ENCODE measurements at places on chromosomes 13 and 19.
A peak's percentile ranks its signal among the peaks of the same experiment; 100 is the strongest.

- no peak for DNase-seq
Measured at GRCh38 chr19:14059652-14060155, 2.2 kb downstream of the PALM3 start.

GRCh38 chr13:83423861-83424260 lies 458.4 kb downstream of the SLITRK1 start:
- DNase-seq, result no peak

DNA sequence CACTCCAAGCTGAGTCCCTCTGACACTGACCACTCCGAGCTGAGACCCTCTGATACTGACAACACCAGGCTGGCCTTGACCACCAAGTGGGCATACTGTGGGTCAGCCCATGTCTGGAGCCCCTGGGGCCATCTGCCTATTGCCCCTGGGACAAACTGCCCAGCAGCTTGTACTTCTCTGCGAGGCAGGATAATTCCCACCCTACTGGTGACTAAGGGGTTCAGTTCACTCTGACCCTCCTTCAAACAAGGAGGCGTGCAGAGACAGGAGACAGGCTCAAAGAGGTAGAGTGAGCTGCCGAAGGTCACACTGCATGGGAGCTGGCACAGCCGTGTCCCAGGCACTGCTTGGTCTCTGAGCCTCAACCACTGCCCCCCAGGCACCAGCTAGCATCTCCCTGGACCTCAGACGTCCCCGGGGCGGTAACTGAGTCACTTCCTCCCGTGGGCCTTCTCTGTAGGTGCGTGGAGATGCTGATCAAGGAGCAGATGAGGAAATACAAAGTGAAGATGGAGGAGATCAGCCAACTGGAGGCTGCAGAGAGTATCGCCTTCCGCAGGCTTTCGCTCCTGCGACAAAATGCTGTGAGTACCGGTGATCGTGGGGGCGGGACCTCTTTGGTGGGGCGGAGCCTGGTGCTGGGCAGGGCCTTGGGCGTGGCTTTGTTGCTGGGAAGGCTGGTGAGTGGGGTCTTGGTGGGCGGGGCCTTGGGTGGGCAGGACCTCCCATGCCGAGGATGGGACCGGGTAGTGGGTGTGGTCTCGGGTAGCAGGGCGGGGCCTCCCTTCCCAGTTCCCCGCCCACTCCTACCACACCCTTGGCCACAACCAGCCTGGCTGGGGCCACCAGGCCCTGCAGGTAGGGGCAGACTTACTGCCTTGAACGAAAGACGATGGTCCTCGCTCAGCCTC lies 5.8 kb upstream of the USE1 start:
- DNase-seq, result no peak

DNA sequence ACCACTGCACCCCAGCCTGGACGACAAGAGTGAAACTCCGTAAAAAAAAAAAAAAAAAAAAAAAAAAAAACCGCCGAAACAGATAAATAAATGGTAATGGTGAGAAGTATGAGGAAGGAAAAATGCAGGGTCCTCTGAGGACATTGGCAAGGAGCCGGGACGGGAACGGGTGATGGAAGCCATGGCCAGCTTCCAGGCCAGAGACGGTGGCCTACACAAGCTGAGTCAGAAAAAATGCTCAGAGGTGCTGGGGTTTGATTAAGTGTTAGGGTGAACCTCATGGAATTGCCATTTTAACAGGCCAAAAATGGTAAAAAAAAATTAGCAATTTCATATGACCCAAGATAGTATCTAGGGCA lies 866 bp upstream of the ZSWIM4 start:
- DNase-seq, result no peak

GRCh38 chr19:48230555-48231129 lies 25.1 kb downstream of the CARD8 start:
- no peak for DNase-seq

GRCh38 chr19:3798137-3798536 lies 12.0 kb upstream of the MATK start:
- no peak for DNase-seq

- DNase-seq, result no peak
Measured at GRCh38 chr13:55815458-55816033, 1325.2 kb upstream of the PRR20A start.

- DNase-seq, result no peak
Measured at GRCh38 chr13:50576156-50576555, 267.3 kb downstream of the DLEU7 start.

DNA sequence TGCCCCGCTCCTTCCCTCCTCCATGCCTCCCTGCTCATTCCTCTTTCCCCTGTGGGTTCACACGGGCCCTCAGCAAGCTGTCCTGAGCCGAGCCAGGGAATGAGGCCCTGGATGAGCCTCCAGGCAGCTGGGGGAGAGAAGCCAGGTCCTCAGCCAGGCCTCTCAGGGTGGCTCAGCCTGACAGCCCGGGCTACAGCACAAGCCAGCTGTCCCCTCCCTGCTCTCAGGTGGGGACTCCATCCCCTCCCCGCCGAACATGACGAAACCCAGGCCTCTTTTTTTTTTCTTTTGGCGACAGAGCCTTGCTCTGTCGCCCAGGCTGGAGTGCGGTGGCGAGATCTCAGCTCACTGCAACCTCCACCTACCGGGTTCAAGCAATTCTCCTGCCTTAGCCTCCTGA lies 40.0 kb upstream of the MATK start:
- no peak for DNase-seq

- DNase-seq, result no peak
Measured at GRCh38 chr19:4957981-4958380, 10.9 kb upstream of the KDM4B start.

DNA sequence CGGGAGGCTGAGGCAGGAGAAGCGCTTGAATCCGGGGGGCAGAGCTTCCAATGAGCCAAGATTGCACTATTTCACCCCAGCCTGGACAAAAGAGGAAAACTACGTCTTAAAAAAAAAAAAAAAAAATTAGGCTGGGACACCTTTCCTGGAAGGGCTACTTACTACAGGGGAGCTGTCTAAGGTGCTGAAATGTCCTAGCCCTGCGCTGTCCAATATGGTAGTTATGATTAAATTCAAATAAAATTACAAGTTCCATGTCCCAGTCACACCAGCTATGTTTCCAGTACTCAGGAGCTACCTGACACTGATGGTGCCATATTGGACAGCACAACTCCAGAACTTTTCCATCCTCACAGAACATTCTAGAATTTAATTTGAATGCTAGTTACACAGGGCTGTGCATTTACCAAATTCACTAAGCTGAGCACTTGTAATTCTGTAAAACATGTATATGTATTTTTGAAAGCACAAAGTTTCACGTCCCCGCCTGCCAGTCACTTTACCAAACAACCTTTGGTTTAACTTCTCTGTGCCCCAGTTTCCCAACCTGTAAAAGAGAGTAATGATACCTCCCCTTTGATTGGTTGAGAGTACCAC lies 9.2 kb upstream of the ZSCAN22 start:
- DNase-seq, result no peak

GRCh38 chr13:113758651-113759524 lies at the start of gene TMEM255B:
Gene TMEM255B, plus strand, starts transcription at chr13:113759226. Its CDS starts 44 bp downstream, at chr13:113759270.
- DNase-seq, result peak; percentile 41

DNA sequence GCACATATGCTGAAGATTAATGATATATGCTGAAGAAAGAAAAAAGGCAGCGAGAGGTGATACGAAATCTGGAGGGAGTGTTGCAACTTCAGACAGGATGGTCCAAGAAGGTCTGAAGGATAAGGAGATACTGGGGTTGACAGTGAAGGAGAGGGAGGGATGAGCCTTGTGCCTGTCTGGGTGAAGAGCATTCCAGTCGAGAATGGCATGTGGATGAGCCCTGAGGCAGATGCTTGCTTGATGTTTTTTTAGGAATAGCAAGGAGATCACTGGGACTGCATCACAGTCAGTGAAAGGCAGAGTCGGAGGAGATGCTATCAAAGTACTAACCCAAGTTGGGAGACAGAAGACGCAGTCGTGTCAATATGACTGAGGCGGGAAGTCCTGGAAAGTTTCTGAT lies 13.3 kb upstream of the LAIR2 start:
- DNase-seq, result no peak

GRCh38 chr13:26051657-26052311 lies at the start of gene SHISA2:
Gene SHISA2, minus strand, starts transcription at chr13:26052016. Its CDS starts 1,041 bp downstream, at chr13:26050975.
- no peak for DNase-seq

GRCh38 chr13:100349594-100349993 lies 239.0 kb downstream of the GGACT start:
- DNase-seq, result no peak

- no peak for DNase-seq
Measured at GRCh38 chr19:13098277-13099072, 4.2 kb downstream of the LYL1 start.

DNA sequence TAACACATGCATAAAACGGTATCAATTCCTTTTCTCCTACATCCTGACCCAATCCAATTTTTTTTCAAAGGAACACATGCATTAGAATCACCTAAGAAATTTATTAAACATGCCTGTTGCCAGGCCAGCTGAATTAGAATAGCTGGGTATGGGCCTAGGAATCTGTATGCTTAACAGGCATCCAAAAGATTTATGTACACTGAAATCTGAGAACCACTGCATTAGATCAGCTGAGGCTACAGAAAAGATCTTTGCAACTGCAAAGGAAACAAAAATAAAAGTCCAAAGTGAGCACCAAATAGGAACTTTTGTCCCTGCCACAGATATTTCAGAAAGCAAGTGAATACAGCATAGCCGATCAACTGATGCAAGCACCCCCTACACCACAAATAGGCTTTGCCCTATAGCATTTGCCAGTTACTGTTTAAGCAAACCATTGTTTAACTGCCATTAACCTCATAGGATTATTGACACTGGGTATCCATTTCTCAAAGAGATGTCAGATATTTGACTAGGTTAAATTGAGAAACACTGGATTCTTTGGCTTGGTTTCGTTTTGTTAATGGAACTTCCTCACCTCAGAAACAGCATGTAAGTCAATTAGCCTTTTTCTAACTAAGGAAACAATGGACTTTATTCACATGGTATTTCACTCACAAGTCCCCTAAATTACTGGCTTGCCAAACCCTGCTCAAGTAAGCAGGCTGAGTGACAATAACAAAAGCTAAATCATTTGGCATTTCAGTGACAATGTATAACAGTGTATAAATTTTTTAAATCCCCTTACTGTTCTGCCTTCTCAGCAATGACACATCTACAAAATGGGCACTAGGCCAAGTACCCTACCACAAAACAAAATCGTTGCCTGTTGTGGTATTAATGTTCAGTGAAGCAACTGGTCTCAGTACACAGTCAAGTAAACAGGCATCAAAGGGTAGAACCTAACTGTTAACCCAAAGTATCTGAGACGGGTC lies 67.8 kb downstream of the SUCLA2 start:
- DNase-seq, result no peak

GRCh38 chr19:4060621-4061177 lies 6.0 kb downstream of the ZBTB7A start:
- DNase-seq, result no peak

DNA sequence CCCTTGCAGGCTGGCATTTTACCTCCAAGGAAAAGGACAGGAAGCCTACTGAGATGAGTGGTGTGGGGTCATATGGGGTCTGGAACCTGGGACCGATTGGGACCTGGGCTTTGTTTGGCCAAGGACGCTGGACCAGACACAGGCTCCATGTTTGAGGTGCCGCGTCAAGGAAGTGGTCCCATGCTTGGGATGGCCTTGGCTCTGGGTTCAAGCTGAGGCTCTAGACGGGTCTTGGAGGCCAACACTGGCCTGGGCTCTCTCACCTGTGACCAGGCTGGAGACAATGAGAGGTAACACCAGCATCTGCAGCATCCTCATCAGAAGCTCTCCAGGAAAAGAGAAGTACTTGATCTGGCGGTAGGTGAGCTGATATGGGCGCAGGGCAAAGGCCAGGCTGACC lies 8.2 kb downstream of the SLC1A6 start:
- no peak for DNase-seq

DNA sequence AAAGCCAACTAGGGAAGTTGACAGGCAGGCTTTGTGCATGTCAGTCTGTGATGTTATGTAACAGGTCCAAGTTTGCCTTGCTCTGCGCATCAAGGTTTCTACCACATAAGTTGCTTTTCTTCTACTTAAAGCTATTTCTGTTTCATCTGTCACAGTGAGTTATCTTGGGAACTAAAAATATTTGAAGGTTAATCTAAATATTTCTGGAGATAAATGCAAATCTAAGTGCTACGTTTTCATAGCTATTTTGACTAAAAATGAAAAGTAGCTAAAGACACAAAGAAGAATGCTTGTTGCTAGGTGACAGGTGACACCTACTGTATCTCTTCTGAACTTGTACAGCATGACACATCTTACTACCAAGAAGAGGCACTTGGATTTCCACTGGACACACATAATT lies 135.6 kb downstream of the KLF12 start:
- no peak for DNase-seq

DNA sequence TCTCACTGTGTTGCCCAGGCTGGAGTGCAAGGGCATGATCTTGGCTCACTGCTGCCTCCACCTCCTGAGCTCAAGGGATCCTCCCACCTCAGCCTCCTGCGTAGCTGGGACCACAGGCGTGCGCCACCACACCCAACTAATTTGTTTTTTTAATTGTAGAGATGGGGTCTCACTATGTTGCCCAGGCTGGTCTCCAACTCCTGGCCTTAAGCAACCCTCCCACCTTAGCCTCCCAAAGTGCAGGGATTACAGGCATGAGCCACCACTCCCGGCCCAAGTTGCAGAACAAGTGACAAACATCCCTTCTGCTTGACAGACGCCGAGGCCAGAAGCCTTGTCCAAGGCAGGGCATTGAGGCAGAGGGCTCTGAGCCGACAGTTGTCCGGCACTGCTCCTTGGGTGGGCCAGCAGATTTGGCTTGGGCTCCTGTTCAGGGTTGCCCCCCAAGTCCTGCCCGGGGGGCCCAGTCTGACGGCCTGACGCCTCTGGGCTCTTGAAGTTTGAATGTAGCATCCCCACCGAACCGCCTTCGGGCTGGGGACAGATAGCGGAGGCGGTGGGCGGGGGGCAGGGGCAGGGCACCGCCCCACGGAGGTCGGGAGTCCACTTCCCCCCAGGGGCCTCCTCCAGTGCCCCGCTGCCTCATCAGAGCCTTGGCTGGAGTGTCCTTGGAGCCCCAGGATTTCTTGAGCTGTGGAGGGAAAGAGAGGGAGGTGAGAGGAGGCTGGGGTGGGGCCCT lies 5.7 kb upstream of the SPACA4 start:
- no peak for DNase-seq

DNA sequence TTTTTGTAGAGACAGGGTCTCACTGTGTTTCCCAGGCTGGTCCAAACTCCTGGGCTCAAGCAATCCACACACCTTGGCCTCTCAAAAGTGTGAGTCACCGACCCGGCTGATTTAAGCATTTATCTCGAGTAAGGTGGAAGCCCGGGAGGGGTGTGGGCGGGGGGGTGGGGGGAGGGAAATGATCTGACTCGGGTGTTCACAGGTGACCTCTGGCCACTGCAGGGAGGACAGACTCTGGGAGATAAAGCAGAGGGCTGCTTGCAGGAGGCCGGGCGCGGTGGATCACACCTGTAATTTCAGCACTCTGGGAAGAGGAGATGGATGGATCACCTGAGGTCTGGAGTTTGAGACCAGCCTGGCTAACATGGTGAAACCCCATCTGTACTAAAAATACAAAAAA lies 7.9 kb downstream of the DENND1C start:
- DNase-seq, result no peak

DNA sequence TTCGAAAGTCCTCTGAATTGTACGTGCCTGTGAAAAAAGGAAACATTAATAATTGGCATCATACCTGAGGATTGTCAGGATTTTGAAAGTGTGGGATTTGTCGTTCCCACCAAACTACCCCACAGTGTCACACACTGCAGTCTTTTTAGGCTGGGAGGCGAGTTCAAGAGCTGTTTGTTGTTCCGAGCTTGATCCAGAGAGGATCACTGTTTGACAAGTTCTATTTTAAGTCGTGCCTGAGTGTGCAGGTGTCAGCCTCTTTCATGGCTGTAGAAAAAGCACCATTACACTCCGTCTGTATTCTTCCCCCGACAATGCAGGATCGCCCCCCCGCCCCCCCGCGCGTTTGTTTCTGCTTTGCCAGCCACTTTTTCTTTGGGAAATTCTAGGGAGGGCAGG lies 635 bp upstream of the NBEA start:
- no peak for DNase-seq

GRCh38 chr19:29805031-29805965 lies 6.5 kb upstream of the CCNE1 start:
- DNase-seq, result no peak

Measured in stimulated activated CD8-positive, alpha-beta memory T cell treated with anti-CD3 and anti-CD28 coated beads, Interleukin-7, amount 100 ng/mL, for 1 hour (primary cell).